ENCODE measurements at places on chromosomes 3 and 15. TPM values are rescaled to one million over a fixed set of nuclear protein-coding genes. Genes with fewer than 3 reads are reported as not detected.

The ZIC1 gene
- total RNA-seq, result 0.32 TPM

The ZBTB11 gene
- total RNA-seq, result 29.6 TPM

The GOLGA6L22 gene
- not detected for total RNA-seq

The MTHFS gene
- 23.8 TPM for total RNA-seq

The THUMPD3 gene
- total RNA-seq, result 39.1 TPM

The ALPK3 gene
- total RNA-seq, result 2.8 TPM

The RTP3 gene
- not detected for total RNA-seq

The PAK6 gene
- total RNA-seq, result not detected

The DPP8 gene
- total RNA-seq, result 52.3 TPM

The TWF2 gene
- 81.7 TPM for total RNA-seq

The C3orf85 gene
- total RNA-seq, result not detected

The CYP1A1 gene
- not detected for total RNA-seq

The ISG20 gene
- total RNA-seq, result 9.4 TPM

The FAM174B gene
- 9.9 TPM for total RNA-seq

The ZNF660 gene
- 3.2 TPM for total RNA-seq

The ACKR2 gene
- total RNA-seq, result 0.32 TPM

The DNAH12 gene
- total RNA-seq, result 0.13 TPM

The GMNC gene
- total RNA-seq, result 0.11 TPM

Data from articular chondrocyte of knee joint (primary cell).